ENCODE measurements at places on chromosomes 11 and 22.

GRCh38 chr11:122085264-122085663 lies 30.8 kb downstream of the BLID start:
- no peak for DNase-seq

GRCh38 chr11:82969811-82970210 lies 68.3 kb downstream of the DDIAS start:
- no peak for DNase-seq

DNA sequence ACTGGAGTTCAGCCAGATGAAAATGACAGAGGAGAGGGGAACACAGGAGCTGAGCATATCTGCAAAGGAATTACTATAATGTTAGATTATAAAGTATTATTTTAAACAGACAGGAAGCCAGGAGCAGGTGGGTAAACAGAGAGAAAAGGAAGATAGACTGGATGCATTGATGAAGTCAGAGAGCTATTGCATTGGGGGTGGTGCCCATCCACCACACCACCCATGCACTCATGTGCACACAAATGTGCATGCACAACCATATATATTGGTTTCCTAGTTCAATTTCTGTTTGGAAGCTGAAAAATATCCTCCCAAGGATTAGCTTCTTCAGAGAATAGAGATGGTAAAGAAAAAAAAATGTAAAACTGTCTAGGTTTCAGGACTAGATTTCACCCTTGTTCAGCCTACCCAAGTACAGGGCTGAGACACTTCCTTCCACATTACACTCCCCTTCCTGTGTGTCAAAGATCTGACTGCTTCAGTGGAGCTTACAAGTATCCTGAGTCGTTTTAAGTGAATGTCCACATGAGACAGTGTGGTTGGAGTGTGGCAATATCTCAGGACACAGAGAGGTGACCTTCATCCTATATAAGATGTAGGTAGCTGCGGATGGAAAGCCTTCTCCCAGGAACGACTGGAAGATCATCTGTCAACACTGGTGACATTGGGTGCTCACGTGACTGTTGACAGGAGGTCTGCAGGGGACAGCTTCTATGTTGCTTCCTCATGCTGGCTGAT lies 12.2 kb upstream of the SMPD1 start:
- DNase-seq, result no peak

DNA sequence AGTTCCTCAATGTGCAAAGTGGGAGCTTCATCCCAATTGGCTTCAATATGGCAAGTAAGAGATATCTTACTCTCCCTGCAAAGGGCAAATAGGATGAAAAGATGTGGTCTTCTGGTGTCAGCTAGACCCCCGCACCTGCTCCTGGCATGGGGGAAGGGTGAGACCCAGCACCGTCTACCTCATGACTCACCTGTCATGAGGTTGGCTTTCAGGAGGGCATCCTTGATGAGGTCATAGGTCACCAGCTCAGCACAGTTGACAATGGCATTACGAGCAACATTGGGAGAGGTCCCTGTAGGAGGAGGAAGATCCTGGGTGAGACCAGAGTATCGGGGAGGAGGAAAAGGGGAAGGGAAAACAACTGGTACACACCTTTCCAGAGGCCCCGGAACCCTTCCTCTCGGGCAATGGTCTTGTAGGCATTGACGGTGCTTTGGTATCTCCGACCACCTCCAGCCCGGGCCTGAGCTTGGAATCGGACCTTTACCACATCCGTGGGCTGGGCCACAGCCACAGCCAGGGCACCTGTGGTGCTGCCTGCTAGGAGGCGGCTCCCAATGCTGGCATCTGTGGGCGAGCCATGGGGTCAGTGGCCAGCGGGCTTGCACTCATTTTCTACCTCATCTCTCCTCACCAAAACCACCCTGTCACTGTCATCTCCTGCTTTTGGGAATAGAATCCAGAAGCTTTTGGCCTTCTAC lies 6.0 kb downstream of the UCP2 start:
- no peak for DNase-seq

- DNase-seq, result no peak
Observed at GRCh38 chr11:58941838-58942237, 2.5 kb downstream of the GLYATL1 start.

GRCh38 chr11:78038697-78039313 lies 15.7 kb upstream of the KCTD14 start:
- DNase-seq, result no peak

DNA sequence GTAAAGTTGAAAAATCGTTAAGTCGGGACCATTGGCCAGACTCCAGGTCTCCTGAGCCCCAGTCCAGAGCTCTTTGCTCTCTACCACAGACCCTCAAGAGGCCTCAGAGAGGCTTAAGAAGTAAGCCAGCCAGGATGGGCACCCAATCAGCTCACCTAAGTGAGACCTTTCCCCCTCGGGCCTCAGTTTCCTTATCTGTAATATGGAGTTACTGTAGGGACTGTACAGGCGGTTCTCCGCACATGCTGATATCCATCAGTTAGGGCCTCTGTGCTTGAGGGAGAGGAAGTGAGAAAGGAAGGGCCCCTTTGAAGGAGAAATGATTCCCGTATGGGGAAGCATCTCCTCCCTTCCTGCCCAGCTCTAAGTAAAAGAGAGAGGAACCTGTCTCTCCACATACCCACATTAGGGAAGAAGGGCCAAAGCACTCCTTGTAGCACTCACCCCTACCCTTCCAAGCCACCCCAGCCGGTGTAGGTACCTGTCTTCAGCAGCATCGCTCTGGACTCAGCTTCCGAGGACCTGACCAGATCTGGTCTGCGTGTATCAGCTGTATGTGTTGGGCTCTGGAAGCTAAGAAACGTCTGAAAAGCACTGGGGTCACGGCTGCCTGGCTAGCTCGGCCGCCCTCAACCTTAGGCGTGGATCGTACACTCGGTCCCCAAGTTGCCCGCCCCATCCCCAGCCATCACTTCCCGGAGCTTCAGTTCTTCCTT lies 653 bp downstream of the NAGA start:
- DNase-seq, result no peak

DNA sequence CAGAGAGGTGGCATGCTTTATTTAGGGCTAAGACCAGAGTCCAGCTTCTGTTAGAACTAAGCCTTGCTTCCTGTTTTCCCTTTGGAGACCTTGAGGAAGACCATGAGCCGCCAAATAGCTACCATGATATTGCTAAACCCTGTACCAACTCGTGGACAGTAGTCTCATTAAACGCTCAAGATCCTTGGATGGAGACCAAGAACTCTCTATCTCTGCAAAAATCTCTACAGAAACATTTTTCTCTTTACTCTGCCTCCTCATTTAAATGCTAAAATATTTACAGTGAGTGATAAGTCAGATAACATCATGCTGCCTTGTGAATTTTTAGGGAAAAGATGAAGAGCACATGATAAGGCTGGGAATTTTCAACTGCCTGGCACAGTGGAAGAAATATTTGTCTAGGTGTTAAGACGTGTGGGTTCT lies 197.8 kb downstream of the MAML2 start:
- DNase-seq, result no peak

DNA sequence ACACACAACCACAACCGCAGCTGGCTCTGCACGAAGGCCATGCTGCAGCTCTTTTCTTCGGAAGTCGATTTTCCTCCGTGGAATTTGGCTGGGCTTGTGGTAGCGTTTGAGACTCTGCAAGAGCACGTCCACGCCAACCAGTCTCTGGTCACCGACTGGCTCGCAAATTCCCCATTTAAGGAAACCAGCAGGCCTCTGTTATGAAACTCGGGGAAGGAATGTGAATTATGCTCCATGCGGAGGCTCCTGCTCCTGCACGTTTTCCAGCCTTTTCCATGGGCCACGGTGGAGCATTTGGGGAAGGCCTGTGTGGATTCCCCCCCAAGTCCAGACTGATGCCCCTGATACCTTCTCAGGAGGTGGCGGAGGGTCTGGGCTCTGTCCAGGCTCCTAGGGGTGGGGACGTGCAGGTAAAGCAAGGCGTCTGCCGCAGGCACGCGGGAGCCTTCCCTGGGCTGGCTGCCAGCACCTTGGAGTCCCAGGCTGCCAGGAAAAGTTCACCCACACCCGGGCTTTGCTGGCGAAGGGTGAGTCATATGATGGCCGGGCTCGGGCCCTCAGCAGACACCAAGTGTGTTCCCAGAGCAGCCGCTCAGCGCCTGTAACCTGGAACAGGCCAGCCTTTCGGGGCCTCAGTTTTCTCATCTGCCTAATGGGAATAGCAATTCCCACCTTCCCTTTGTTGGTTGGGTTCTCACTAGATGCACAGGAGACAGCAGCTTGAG lies 41.9 kb downstream of the LRP5 start:
- DNase-seq, result peak; percentile 94

DNA sequence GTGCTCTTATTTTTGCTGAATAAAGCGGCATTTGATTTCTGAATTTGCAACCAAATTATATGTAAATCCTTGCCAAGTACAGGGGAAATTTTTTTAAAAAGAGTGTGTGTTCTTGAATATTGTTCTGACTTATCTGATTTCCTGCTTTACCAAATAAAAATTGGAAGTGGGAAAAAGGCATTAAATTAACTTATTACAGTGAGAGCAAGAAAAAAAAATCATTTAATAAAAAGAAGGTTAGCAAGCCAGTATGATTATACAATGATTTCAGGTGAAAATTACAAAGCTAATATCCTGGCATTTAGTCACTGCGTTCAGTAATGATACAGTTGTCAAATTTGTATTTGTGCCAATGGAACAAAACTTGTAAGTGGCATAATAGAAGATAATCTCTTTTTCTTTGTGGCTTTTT lies 82.1 kb upstream of the PPARA start:
- DNase-seq, result no peak

DNA sequence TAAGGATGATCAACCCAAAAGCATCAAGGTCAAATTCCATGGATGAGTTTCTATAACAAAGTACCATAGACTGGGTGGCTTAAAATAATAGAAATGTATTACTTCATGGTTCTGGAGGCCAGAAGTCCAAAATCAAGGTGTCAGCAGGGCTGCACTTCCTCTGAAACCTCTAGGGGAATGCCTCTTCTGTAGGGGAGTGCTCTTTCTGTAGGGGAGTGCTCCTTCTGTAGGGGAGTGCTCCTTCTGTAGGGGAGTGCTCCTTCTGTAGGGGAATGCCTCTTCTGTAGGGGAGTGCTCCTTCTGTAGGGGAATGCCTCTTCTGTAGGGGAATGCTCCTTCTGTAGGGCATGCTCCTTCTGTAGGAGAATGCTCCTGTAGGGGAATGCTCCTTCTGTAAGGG lies 65.5 kb downstream of the FBLN1 start:
- no peak for DNase-seq
